ENCODE measurements at places on chromosomes 5 and 9.
A peak's percentile ranks its signal among the peaks of the same experiment; 100 is the strongest.

- DNase-seq, result no peak
Measured at GRCh38 chr9:82911996-82912395, 150.9 kb downstream of the RASEF start.

DNA sequence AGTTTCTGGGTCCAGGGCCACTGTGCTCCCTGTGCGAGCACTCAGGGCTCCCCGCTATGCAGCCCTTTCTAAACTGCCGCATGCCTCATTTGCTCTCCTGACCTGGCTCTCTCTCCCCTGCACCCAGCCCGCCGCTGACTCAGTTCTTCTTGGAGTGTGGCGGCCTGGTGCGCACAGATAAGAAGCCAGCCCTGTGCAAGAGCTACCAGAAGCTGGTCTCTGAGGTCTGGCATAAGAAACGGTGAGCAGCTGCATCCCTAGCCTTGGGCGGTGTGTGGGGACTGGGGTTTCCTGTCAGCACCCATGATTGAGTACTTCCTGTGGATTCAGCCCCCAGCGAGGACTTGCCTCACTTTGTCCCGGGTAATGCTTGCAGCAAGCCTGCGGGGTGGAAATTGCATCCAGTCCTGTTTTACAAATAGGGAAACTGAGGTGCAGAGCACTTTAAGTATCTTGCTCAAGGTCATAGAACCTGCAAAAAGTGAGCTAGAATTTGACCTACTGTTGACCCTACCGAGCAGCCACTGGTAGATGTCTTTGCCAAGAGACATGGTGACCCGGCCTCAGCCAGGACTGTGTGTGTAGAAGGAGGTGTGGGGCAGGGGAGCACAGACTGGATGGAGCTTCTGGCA is 27.9 kb downstream of the USP20 start:
- DNase-seq, result peak; percentile 71

- no peak for DNase-seq
Measured at GRCh38 chr9:29319736-29320513, 1746.6 kb upstream of the C9orf72 start.

DNA sequence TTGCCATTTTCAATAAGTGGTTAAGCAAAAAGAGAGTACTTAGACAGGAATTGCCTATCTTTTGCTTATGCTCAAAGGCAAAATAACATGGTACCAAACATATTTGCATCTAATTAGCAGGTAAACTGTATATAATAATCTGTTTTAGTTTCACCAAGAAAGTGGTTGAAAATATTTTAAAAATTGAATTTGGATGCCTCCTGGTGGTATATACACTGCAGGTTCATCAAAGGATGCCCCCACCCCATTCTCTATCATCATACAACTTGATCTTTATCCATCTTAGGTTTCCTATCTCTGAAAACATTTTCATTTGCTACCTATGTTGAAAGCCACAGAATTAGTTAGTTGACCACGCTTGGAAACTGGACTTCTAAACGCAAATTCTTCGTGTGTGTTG is 47.0 kb upstream of the MROH2B start:
- DNase-seq, result no peak

- no peak for DNase-seq
Measured at GRCh38 chr5:163424836-163425235, 12.6 kb upstream of the CCNG1 start.

DNA sequence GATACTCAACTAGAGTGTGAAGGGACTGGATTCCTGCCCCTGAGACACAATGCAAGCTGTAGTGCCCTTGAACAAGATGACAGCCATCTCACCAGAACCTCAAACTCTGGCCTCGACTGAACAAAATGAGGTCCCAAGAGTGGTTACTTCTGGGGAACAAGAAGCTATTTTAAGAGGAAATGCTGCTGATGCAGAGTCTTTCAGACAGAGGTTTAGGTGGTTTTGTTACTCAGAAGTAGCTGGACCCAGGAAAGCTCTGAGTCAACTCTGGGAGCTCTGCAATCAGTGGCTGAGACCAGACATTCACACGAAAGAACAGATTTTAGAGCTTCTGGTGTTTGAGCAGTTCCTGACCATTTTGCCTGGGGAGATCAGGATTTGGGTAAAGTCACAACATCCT is 2.4 kb downstream of the ZNF483 start:
- DNase-seq, result no peak

DNA sequence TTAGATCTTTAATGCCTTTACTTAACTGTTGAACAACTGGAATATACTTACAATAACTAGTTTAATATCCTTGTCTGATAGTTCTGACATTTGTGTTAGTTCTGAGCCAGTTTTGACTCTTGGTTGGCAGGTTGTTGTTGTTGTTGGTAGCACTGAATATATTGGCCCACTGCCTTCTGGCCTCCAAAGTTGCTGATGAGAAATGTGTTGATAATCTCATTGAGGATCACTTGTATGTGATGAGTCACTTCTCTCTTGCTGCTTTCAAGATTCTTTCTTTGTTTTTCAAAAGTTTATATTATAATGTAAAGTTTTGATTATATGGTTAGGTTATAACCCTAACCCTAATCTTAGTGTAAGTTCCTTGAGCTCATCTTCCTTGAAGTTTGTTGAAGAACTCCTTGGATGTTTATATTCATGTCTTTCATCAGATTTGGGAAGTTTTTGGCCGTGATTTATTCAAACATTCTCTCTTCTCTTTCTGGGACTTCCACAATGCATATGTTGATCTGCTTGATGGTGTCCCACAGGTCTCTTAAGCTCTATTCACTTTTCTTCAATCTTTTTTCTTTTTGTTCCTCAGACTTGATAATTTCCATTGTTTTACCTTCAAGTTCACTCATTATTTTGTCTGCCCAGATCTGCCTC is 149.7 kb downstream of the FGF18 start:
- DNase-seq, result no peak

- DNase-seq, result no peak
Measured at GRCh38 chr5:10286162-10286861, 21.4 kb downstream of the CMBL start.

DNA sequence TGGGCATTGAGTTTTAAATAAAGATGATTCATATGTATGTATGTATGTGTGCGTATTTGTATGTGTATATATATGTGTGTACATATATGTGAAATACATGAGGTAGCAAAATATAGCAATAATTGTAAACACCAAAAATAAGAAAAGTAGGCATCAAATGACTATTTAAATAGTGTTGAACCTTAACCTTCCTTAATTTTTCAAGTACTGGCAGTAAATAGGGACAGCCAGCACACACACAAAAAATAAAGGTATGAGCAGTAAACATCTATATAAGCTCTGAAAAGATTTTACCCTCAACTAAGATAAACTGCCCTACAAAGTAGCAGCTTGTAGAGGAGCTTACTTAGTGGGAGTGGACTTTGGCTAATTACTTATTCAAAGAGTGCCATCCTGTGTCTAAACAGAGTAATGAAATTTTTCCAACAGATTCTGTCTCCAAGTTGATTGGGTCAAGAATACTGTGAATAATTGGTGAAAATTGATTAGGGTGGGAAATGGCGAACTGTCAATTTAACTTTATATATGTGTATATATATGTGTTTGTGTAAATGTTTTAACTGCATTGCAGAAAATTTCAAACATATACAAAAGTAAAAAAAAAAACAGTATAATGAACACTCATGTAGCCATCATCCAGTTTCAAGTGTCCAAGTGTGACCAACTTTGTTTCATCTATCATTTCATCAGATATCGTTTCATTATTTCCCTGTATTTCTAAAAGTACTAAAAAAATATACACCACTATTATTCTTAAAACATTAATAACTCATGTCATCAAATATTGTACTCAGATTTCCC is 2.0 kb upstream of the ADAMTS6 start:
- DNase-seq, result no peak

DNA sequence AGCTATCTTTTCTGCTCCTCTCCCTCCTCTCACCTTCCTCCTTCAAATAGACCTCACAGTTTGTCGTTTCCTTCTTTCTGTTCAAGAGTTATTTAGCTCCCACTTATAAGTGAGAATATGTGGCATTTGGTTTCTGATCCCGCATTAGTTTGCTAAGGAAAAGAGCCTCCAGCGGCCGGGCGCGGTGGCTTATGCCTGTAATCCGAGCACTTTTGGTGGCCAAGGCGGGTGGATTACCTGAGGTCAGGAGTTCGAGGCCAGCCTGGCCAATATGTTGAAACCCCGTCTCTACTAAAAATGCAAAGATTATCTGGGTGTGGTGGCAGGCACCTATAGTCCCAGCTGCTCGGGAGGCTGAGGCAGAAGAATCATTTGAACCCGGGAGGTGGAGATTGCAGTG is 2101.6 kb downstream of the MAT2B start:
- DNase-seq, result no peak

DNA sequence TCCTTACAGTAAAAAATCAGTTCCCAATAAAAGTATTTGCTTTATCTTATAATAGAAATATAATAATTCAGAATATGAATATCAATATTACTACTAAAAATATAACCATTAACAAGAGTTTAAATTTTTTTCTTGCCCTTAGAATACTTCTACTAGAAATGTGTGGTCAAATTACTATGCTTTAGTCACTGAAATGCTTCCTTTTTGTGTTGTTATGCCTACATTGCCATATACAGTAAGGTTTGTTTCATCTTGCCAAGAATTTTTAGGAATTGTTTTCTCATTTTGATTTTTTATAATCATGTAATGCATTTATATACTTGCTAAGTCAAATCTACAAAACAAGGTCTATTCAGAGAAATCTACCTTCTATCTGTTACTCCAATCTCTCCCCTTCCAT is 181.7 kb downstream of the CDK5RAP2 start:
- DNase-seq, result no peak

GRCh38 chr9:114958844-114959235 is 28.4 kb upstream of the TNFSF8 start:
- DNase-seq, result no peak

DNA sequence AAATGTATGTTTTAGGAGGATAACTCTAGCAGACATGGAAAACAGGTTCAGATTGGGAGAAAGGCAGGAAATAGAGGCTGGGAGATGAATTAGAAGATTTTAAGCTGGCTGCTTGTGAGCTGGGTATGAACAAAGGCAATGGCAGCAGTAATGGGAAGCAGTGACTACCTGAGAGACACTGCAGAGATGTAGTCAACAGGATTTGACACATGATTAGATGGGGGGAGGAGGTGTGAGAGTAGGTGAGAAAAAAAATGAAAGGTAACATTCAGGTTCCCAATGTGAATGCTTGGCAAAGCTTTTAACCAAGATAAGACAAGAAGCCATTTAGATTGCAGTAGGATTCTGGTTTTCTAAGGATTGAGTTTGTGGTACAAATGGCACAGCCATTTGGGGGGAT is 22.8 kb upstream of the IFNE start:
- no peak for DNase-seq

DNA sequence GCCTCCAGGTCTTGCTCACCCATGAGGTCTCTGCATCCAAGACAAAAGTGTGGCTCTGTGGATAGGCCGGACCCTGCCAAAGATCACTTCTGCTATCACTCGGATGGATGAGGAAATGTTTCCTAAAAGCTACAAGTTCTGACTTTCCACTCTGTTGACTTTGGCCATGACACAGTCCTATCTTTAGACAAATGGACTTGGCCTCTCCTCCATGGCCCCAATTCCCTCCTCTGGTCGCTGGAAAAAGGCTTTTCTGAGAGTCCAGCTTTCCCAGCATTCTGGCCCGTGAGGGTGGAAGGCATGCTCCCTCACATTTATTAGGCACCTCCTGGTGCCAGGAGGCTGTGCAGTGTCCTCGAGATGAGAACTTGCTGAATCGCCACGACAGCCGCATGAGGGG is 83.1 kb downstream of the COL27A1 start:
- no peak for DNase-seq

- no peak for DNase-seq
Measured at GRCh38 chr5:167029488-167029887, 1262.0 kb upstream of the WWC1 start.

GRCh38 chr5:159095151-159095721 is 4.5 kb downstream of the EBF1 start:
- DNase-seq, result no peak

DNA sequence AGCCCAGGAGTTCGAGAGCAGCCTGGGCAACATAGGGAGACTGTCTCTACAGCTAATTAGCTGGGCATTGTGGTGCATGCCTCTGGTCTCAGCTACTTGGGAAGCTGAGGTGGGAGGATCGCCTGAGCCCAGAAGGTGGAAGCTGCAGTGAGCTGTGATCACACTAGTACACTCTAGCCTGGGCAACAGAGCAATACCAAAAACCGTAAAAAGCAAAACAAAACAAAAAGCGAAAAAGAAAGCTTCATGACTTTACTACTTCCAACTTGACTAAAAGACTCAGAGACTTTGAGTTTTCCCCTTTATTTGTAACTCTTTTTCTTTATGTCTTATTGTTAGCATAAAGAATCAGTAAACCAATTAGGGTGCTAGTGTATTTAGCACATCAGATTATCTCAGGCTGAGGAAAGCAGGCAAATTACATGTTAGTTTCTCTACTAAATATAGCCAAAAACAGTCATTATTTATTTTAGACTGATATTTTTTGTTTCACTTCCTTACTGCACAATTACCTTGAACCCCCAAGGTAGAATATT is 5.4 kb downstream of the RAD17 start:
- no peak for DNase-seq

DNA sequence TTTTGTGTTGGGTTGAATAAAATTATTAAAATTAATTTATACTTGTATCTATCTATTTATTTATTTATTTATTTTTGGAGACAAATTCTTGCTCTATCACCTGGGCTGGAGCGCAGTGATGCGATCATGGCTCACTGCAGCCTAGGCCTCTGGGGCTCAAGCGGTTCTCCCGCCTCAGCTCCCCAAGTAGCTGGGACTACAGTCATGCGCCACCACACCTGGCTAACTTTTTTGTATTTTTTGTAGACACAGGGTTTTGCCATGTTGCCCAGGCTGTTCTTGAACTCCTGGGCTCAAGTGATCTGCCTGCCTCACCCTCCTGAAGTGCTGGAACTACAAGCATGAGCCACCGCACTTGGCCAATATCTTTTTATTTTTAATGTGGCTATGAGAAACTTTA is 134.7 kb upstream of the SPDL1 start:
- no peak for DNase-seq

DNA sequence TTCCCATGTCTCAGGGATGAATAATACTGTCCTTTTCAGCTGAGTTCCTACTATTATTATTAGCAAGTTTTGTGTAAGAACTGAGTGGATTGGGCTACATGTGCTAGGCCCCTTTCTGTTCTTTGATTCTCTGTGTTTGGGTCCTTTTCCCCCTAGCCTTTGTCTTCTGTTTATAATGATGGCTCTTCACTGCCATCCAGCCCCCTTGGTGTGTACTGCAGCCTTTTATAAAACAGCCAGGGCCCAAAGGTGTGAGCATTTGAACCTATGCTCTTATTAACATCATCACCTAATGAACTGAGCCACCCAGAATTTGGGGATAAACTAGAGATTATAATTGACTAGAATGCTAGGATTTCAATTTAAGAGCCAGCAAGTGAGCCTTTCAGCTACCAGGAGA is 52.6 kb downstream of the PLAC8L1 start:
- DNase-seq, result no peak

GRCh38 chr9:98506422-98507054 is 202.2 kb downstream of the GABBR2 start:
- DNase-seq, result no peak

Data from T1000 (cell line).